NCI-H1092 (cell line): ENCODE measurements at places on chromosomes 2 and 18.

DNA sequence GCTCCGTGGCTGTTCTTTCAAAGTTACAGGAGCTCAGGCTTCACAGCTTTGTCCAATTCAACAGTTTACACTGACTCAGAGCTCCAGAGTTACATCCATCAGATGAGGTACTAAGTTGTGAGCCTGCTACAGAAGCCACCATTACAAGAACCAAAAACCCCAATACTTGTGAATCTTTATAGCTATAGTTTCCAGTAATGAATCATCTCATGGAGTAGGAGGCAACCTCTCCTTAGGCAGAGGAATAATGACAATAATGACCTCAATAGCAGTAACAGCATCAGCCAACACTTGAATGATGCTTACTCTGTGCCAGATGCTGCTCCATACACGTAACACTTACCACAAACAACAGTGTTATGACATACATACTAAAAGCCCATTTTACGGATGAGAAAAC, 3.6 kb downstream of the ZC3H8 start:
- no peak for DNase-seq

DNA sequence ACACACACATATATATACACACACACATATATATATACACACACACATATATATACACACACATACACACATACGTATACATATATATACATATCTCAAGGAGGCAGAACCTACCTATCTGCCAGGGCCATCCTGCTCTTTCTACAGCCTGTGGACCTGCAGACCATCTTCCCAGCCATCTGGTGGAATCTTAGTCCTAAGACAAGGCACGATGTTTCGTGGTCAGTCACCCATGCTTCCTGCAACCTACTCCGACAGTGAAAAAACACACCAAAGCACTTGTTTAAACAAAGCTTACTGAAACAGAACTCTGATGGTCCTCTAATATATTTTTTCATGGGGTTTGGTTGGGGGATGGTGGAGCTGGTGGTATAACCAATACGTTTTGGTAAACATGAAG, 164.2 kb upstream of the ZNF521 start:
- DNase-seq: no peak

- no peak for DNase-seq
These were observed 12.4 kb downstream of the ANO7 start for GRCh38 chr2:241200822-241201395.

DNA sequence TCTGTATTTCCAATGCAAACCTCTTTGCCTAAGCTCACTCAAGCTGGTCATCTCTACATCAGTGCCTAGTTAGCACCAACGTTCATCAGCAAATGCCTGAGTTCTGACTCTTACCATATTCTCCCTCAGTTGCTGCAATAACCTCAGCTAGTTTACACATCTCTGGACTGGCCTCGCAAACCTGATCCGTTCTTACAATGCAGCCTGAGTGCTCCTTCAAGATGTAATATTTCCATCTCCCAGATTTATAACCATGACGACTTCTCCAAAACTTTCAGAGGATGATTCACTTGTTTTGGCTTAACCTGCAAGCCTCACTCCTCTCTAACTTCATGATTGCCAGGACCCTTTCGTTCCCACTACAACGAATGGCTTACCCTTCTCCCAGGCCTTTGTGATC, 69.7 kb downstream of the DIPK1C start:
- DNase-seq: no peak

DNA sequence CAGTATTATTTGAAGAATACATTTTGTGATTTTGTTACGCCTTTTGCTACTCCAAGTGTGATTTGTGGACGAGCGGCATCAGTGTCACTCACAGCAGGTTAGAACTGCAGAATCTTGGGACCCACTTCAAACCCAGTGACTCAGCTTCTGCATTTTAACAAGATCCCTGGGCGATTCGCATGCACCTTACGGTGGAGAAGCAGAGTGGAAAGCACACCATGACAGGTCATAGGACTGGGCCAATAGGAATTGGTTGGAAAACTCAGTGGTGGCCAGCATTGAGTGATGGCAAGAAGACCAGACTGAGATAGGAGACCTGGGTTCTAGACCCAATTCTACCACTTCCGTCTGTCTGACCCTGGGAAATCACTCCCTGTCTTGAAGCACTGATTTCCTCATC, 26.3 kb downstream of the CTLA4 start:
- no peak for DNase-seq

DNA sequence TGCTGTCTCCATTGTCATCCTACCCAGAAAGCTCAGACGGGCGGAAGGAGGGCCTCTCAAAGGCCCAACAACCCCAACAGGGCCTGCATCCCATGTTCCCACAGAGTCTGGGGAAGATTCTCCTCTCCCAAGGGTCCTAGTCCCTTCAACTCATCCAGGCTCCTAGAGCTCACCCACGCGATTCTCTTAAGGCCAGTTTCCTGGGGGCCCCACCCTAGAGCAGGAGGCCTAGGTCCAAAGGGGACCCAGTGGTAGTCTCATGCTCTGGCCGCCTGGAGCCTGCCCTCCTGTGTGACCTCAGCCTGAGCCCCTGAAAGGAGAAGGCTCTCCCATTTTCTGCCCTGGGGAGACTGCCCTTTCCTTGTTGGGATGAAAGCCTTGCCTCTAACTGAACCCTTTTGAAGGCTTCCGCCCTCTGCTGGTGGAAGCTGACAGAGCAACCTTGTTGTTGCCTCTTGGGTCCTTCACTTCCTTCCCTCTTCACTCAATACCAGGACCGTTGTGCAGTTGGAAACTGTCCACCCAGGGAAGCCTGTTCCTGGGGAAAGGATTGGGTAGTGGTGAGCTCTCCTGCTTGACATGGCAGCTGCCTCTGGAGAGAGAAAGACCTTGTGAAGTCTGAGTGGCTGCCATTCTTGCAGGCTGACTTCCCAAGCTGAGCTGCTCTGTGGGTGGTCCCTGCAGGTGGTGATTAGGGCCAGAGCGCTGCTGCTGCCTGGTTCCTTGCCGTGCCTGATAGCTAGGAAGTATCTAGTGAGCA, 86.0 kb upstream of the ALPP start:
- no peak for DNase-seq

GRCh38 chr2:219287580-219288265, 8.6 kb downstream of the DNAJB2 start:
- no peak for DNase-seq

GRCh38 chr2:54514822-54515569, 58.9 kb downstream of the SPTBN1 start:
- no peak for DNase-seq

DNA sequence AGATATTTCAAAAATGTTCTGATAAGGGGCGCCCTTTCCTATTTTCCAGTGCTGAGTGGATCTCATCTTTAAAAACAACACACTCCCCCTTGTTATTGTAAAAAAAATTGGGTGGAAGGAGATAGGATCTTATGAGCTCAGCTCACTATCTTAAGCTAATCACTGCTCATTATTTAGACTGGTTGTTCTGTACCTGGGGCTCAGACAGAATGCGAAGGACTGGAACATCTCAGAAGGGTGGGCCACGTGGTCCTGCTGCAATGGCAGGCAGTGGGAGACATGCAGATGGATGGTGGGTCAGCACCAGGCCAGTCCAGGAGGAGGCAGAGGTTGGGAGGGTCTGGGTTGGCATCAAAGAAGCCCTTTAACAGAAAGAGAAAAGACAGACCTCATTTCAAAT, 48.3 kb upstream of the GPR155 start:
- no peak for DNase-seq

DNA sequence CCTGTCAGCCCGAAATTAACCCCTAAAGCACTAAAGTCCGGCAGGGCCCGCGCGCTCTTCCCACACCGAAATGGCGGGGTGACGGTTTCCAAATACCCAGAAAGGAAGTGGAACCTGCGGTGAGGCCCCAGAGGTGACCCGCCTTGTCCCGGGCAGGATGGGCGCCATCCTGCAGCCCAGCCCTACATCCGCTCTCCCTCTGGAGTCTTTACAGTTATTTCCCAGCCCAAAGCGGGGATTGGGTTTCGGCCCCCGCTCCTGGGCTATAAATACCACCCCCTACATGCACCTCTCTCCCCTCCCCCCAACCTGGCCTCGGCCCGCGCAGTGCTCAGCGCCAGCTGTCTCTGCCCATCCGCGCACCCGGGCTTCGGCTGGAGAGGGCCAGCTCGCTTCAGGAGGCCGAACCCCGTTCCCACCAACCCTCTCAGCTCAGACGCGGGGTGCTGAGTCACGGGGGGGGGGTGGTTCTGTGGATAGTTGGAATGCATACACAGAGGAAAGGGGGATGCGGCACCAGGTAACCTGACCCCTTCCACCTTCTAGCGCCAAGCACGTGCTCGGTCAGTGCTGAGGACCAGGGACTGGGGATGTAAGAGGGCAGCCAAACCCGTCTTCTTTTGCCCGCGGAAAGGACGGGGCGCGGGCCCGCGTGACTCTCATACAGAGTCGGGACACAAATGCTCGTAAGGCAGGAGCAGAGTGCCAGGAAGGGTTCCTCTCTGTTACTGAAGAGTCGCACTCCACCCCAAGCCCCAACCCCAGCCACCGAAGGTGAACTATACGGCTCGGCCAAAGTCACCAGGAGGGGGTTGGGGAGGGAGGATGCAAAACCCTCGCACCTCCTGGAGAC, at the start of gene TUBA4B:
Gene TUBA4B (plus strand): TSS at position 344 of the 853 bp plus-strand sequence. CDS start 165 bp downstream, at position 509.
- no peak for DNase-seq

DNA sequence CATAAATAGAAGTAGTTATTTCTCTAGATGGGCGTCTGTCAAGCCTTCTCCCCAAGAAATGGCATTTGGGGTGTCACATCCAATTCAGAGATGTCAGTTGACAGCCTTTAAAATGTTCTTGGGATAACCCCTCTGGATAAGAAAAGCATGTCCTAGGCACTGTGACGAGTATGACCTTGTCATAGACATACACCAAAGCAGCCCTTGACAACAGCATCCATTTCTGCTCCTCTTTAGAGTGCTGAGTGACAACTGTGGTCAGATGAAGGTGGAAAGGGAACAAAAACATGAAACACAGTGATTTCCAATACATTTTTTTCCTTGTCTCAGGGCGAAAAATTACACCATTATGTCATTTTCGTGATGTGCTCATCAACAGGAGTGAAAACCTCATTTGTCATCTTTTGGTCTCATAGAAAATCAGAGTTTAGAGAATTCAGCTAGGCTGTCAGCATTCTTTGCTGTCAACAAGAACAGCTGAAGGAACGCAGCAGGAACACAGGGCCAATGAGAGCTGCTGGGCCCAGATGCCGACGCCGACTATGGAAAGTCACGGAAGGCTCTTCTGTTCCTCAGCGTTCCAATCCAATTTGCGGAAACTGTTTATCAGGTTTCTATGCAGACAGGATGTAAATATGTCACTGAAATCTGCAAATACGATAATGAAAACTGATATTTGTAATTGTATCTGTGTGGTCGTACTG, 193.2 kb downstream of the ICOS start:
- no peak for DNase-seq

GRCh38 chr2:19246496-19246895, 111.9 kb downstream of the OSR1 start:
- no peak for DNase-seq

- DNase-seq: no peak
These were observed 380.6 kb downstream of the TSN start for GRCh38 chr2:122136056-122136455.

DNA sequence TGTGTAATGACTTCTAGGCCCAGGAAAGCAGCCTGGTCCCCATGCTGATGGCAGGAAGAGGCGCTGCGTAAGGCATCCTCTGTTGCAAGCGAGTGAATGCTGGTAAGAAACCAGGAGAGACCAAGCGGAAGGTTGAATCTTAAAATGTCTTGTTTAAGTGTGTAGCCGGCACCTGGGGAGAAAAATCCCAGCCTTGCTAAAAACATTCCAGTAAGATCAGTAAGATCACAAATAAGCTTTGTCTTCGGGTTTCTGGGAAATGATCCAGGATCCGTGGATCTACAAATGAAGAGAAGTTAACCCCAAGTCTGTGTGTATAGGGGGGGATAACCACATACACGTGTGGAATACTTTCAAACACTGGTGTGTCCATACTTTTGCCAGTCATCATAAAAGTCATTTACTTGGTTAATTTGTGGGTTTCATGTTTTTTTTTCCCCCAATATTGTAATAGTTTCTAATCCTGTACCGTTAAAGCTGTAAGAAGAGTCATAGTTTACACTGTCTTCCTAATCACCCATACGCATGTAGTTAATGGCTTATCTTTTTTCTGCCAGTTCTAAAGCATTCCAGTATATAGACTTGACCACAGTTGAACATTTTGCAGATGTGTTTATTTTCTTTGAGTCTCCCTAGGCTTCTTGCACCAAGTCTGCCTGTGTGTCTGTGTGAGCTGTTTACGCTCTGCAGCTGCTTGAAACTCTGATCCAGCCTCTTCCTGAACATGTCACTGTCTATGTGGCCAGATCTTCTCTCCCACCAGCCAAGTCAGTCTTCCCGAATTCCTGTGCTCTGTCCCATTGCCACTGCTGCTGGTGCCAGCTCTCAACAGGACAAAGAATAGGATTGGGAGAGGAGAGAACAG, 135.9 kb upstream of the ARL4C start:
- DNase-seq: no peak
